ENCODE measurements at places on chromosomes 7 and 10. TPM values are rescaled to one million over a fixed set of nuclear protein-coding genes. Genes with fewer than 3 reads are reported as not detected.

DNA sequence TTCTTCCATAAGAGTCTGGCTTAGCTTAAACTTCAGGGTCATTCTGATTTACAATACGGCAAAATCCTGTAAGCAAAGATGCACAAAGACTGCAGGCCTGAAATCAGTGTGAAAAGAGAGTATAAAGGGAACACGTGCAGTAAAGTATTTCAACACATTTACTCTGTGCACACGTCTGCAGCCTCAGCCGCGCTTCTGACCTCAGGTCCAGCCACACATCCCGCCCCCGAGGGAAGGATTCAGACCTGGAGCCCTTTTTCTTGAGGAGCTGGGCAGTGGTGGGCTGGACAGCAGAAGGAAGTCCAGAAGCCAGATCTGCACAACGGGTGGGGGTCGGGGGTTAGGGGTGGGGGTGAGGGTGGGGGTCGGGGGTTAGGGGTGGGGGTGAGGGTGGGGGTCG, 58.9 kb upstream of the FAM20C start:
- DNase-seq: no peak

DNA sequence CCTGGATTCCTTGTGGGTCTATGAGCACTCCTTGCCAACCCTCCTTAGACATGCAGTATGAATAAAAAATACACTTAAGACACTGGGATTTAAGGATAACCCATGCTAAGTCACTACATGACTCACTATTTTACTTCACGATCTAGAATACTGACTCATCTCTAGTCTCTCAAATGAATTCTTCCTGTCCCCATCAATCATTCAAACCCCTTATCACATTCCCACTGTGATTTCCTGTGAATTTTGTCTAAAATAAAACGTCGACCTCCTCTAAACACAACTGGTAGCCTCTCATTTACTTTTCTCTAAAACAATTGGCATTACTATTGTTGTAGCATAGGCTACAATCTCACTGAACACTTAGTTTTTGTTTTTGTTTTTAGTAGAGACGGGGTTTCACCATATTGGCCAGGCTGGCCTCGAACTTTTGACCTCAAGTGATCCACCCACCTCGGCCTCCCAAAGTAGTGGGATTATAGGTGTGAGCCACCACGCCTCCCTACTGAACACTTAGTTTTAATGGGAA, 3.9 kb upstream of the IQUB start:
- no peak for DNase-seq

GRCh38 chr7:41890631-41891274, 187.9 kb upstream of the INHBA start:
- DNase-seq: no peak

DNA sequence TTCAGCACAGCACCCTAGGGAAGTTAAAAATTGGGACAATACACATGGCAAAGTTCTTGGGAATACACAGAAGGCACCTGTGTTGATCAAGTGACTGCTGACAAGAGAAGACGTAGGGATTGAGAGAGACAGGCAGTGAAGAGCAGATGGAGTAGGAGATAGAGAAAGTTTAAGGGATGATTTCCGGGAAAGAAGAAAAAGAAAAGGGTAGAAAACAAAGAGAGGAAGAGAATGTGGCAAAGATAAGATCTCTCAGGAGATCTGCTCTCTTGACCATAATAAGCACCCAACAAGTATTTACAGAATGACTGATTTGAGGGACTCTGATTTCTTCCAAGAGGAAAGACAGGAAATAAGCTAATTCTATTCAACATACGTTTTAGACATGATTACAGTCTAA, 15.1 kb upstream of the RALA start:
- no peak for DNase-seq

DNA sequence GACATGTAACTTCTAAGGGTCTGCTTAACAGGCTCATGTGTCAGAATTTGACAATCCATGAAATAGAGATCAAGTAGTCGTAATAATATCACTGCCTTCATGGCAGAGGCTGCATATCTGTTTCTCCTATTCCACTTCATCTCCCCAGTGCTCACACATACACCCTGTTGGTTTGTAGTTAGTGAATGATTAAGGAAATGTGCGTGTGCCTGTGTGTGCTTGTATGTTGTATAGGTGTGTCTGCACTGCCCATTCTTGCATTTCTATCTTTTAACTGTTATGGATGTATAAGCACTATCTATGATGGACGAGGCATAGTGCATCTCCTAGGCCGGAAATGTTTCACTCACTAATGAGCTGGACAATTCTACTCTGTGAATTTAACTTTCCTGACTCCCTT, 985.2 kb downstream of the LRMDA start:
- DNase-seq: no peak

GRCh38 chr10:120480848-120481247, 23.8 kb downstream of the PLPP4 start:
- DNase-seq: no peak

Gene DLX5
- not detected for total RNA-seq

Gene FAM25A
- not detected for total RNA-seq

Gene CACNB2
- 0.13 TPM for total RNA-seq

Gene TNS3
- total RNA-seq: 4.1 TPM

Gene FFAR4
- total RNA-seq: not detected
